T-cell (primary cell): ENCODE measurements at places on chromosomes 5 and 9. TPM values are rescaled to one million over a fixed set of nuclear protein-coding genes. Genes with fewer than 3 reads are reported as not detected.

DNA sequence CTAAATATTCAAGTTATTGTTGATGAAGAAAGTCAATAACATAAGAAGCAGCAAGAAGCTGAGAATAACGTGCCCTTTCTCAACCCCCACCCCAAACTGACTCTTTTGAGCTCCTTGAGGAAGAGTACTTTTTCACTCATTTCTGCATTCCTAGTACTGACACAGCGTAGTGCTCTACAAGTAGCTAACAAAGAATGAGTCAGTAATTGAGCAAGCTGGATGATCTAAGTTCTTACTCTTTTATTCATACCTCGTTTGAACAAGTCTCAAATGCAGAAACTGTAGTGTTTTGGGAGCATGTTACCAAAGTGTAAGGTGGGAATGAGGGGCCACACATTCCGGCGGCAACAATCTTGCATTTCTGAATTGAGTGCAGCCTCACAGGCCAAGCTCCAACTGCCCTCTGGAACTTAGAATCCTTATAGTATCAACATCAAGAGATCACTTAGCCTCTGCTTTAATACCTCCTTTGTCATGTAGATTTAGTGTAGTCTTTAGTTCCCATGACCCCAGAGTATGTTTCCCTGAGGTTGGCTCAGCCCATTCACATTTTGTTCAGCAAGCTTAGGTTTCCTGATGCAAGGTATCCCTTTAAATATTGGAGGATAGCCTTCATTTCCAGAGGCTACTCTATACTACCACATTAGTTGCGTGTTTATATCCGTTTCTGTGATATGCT lies 152.0 kb downstream of the PRR16 start:
- no peak for DNase-seq

DNA sequence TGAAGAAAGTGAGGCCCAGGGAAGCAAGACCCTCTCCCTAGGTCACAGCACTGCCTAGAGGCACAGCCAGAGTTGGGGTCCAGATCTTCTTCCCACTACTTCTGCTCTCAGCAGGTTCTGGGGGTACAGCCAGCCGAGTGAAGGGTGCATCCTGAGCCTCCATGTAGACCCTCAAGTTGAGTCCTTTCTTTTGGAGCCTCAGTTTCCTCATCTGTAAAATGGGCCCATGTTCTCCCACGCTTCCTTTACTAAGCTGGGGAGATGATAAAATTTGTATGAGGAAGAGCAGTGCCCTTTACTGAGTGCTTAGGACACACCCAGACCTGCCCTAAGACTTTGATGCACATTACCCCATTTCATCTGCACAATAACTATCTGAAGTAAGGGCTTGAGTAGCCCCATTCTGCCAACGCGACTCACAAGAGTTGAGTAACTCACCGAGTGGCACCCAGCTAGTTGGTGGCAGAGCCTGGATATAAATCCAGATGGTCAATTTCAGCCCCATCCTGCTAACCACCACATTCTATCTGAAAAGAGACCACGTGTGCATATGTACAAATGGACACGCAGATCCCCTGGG lies 64.3 kb upstream of the GGTA1 start:
- DNase-seq = no peak

- DNase-seq = no peak
Measured at GRCh38 chr9:87910821-87911220, 6.9 kb upstream of the SPATA31C1 start.

DNA sequence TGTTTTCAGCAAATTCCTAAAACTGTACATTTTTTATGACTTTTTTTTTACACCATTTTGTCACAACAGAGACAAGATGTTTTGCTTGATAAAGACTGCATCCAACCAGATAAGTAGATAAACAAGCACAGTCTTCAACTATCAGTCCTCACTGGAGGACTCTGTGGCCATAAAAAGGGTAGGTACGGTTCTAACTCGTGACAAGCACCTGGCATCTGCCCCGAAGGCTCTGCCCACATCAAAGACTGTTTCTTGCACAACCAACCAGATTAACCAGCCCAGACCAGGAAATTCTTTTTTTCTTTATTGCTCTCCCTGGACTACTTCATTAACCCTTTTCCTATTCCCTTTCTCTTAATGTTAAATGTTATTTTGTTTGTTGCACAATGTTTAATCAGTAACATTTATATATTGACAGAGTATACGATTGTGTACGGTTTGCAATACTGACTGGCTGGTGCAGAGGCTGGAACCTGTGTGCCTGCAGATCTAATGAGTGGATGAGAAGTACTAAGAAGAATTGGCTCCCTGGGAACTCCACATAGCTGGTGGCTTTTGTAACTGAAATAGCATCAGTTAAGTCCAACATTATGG lies 74.1 kb downstream of the SERINC5 start:
- no peak for DNase-seq

GRCh38 chr9:124716808-124717207 lies 54.3 kb downstream of the NR6A1 start:
- no peak for DNase-seq

DNA sequence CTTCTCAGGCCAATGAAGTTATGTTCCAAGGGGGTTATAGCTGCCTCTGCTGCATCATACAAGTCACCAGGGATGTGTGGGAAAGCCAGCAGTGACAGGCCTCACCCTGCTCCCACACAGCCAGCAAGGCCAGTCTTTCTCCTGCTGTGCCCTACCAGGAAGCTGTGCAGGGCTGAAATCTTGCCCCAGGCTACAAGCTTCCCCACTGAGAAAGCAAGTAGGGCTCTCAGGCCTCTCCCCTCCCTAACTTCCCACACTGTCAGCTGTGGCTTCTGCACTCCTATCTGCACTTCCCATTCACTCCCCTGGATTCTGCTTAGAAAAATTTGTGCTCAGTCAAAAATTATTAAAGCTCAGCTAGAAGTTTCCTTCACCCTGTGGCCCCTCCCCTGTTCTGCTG lies 611.2 kb upstream of the ZNF608 start:
- no peak for DNase-seq

The LCN2 gene
- total RNA-seq = not detected

The POU5F2 gene
- 1.5 TPM for total RNA-seq

GRCh38 chr9:91789941-91790340 lies 160.1 kb downstream of the ROR2 start:
- no peak for DNase-seq

DNA sequence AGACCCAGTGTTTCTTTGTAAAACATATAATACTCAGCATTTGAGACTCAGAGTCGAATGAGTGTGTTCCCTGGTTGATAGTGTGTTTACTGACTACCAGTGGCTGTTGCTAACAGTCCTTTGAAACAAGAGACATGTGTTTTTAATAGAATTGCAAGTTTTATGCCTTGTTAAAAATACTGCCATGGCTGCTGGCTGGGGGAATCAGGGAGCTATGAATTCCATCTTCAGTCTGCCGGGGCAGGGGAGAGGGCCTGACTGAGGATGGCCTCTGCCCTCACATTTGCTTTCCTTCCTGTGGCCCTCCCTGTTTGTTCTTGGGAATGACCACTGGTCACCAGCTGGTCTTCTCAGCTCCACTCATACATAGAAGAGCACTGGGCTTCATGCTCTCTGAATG lies 63.8 kb downstream of the PDZD2 start:
- no peak for DNase-seq

- no peak for DNase-seq
Measured at GRCh38 chr9:115134941-115135340, 17.0 kb upstream of the TNC start.

DNA sequence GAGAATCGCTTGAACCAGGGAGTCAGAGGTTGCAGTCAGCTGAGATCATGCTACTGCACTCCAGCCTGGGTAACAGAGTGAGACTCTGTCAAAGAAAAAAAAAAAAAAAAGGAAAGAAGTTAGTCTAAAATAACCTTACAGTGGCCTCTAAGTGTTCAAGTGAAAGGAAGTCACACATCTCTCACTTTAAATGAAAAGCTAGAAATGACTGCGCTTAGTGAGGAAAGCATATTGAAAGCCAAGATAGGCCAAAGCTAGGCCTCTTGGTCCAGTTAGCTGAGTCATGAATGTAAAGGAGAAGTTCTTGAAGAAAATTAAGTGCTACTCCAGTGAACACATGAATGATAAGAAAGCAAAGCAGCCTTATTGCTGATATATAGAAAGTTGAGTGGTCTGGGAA lies 38.1 kb downstream of the ITGA1 start:
- no peak for DNase-seq

GRCh38 chr9:136806631-136807201 lies 1.0 kb upstream of the RABL6 start:
- no peak for DNase-seq
